ENCODE measurements at places on chromosomes 7 and 10.

DNA sequence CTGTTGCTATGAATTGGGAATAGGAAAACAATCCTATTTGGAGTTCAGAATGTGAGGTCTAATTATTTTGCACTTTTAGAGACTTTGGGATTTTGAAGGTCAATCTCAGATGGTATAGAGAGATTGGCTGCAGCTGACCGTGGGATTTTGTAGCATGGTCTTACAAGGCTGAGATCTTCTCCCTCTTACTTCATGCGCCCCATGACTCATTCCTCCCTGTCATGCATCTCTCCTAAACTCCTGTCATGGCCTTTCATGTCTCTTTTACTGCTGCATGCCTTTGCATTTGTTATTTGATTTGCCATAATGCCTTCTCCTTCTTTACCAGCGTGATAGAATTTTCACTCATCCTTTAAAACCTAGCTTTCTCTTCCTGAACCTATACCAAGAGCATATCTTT is 133.1 kb downstream of the BBS9 start:
- H3K36me3 ChIP-seq: no peaks in the 10 kb centered on the region
- DNase-seq: no peak
- H3K27me3 ChIP-seq: no peaks in the 10 kb centered on the region
- H3K27ac ChIP-seq: no peak overlapping the region
- H3K4me3 ChIP-seq: no peak overlapping the region

DNA sequence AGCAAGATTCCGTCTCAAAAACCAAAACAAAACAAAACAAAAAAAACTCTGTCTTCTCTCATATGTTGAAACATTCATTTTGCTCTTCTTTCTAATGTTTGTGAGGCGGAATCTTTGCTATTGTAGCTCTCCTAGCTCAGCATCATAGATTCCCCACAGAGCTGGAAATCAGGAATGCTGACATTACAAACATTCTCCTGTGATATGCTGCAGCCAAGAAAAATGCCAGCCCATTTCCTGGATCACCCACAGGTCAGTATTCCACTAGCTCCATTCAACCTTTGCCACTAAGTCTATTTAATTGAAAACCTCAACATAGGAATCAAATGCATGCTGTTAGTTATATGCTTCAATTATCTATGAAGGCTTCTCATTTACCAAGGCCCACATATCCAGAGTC is 186.3 kb downstream of the IPMK start:
- no peaks in the 10 kb centered on the region for H3K27me3 ChIP-seq
- no peaks in the 10 kb centered on the region for H3K4me1 ChIP-seq

DNA sequence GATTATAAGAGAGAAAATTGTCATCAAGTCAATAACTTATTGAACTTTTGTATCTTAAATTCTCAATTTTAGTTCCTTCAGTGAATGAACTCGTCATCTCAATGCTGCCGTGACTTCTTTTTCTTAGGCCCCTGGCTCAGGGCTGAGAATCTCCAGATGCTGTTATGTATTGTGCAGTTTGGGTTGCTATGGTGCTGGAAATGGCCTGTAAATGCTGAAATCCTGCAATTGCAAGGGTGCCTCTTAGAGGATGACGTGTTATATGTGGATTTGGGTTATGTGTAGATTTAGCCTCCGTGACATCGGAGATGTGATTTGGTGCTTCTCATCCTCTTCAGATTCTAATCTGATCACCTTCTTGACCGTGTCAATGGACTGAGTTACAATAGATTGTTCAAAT is 55.7 kb upstream of the ZRANB1 start:
- DNase-seq: no peak
- H3K4me3 ChIP-seq: no peak overlapping the region
- H3K4me1 ChIP-seq: no peaks in the 10 kb centered on the region
- H3K36me3 ChIP-seq: no peaks in the 10 kb centered on the region

DNA sequence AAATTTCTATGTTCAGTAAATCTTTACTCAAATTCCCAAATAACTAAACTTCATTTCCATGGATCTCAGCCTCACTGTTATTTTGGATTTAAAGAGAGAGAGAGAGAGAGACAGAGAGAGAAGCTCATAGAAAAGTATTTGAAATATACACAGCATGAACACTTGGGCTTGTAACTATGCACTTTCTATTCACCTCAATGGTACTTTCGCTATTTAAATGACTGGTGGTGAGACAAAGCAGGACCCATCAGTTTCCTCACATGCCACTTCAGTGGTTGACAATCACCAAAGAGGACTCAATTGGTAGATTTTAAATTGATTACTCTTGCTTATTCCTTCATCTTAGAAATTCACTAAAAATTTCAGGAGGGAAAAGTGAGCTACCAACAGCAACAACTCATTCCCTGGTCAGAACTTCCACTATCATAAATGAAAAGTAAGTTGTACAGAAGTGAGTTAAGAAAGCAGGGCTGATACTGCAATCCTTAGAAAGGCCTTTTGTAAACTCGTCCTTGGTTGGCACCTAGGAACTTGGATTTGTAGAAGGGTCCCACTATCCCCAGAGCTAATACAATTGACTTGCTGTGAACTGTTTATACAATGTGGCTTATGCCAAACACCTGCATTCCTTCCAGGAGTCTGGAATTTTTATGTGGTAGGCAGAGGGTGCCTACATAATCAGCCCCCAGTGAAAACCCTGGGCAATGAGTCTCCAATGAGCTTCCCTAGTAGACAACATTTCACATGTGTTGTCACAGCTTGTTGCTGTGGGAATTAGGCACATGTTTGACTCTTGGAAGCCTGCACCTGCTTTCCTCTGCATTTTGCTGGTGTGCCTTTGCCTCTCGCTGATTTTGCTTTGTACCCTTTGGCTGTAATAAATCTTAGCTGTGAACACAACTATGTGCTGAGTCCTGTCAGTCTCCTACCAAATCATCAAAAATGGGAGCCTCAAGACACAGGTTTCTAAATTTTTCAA is 10.8 kb downstream of the ERLIN1 start:
- peaks cover 23% of the 10 kb centered on the region for H3K4me1 ChIP-seq
- H3K36me3 ChIP-seq: peaks cover 64% of the 10 kb centered on the region
- H3K4me3 ChIP-seq: peak overlapping the region; percentile 25
- peak overlapping the region; percentile 52 for H3K27ac ChIP-seq
- no peaks in the 10 kb centered on the region for H3K27me3 ChIP-seq
- DNase-seq: peak; percentile 19

- DNase-seq: no peak
- H3K36me3 ChIP-seq: no peaks in the 10 kb centered on the region
- H3K4me1 ChIP-seq: peaks cover 10% of the 10 kb centered on the region
- peaks cover 35% of the 10 kb centered on the region for H3K27me3 ChIP-seq
- H3K4me3 ChIP-seq: no peak overlapping the region
- H3K27ac ChIP-seq: no peak overlapping the region
Observed at GRCh38 chr7:132480534-132480933, 95.7 kb downstream of the PLXNA4 start.
